ENCODE measurements at places on chromosomes 4 and X.
A peak's percentile ranks its signal among the peaks of the same experiment; 100 is the strongest.

- peak; percentile 31 for DNase-seq
Observed at GRCh38 chr4:173167758-173168395, 734 bp upstream of the GALNT7 start.

DNA sequence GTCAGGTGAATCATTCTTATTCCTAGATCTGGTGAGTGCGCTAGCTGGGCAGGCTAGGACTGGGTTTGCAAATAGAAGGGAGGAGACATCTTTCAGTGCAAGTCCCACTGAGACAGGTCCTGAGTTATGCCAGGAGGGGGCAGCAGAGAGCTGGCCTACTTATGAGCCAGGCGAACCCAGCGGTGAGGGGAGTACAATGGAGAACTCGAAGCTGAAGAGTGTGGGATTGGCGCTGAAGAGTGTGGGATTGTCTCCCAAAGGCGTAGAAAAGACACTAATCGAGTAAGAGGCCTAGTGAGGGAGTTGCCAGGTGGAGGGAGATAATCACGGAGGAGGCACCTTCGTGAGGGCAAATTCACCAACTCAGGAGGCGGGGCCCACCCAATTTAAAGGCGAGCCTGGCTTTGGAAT, 91.7 kb upstream of the CXorf66 start:
- DNase-seq, result peak; percentile 76

DNA sequence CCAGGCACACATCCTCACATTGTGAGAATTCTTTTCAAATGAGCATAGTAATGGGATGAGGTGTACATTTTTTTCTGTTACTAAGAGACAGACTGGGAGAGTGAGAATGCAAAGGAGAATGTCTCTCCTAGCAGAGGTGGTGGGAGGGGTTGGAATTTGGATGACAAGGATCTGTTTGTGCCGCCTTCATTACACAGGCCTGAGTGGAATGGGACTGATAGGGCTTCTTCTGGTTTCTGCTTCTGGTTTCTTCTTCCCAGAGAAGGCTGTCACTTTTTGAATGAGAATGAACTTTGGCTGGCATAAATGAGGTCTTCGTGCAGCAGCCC, 55.4 kb downstream of the C4orf51 start:
- DNase-seq, result peak; percentile 97

GRCh38 chr4:11842620-11843263, 414.0 kb upstream of the HS3ST1 start:
- no peak for DNase-seq

DNA sequence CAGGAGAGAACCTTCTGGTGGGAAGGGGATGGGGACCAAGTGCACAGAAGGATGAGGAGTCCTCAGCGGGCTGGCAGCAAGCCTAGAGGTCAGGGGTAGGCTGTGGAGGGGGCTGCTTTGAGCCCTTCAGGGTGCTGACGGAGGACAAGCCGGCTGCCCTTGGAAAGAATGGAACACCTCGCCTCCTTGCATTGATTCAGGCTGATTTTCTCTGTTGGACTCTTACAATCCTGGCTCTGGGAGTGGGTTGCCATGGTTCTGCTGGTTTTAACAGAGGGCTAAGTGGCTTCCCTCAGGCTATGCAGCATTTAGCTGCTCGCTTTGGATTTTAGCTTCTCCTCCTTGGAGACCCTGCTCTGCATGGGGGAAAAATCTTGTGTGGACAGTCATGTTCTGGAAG, 49.4 kb upstream of the CHRNA9 start:
- DNase-seq, result no peak

- no peak for DNase-seq
Observed at GRCh38 chr4:14848229-14848628, 154.1 kb upstream of the CPEB2 start.

DNA sequence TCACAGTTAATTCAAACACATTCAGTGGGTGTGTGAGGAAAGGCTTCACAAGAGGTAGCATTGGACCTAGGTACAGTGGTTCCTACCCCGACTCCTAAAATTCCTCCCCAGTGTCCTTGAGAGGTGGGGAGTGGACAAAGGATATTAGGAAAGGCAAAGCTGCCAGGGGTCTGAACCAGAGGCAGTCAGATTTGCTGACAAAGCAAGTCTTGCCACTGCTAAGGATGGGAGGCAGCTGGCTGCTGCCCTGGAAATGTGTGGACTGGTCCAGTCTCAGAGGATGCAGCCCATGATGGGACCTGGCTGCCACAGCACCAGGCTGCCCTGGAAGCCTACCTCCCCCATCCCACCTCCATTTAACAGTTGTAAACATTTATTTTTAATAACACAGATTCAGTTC, 4.1 kb upstream of the PHF8 start:
- DNase-seq, result no peak

- no peak for DNase-seq
Observed at GRCh38 chrX:15430076-15430475, 45.9 kb upstream of the VEGFD start.

GRCh38 chr4:181611946-181612600, 631.1 kb upstream of the TENM3 start:
- no peak for DNase-seq

GRCh38 chrX:153727123-153727931, 2.7 kb downstream of the ABCD1 start:
- DNase-seq, result peak; percentile 49
